ENCODE measurements at places on chromosomes 2 and 18. TPM values are rescaled to one million over a fixed set of nuclear protein-coding genes. Genes with fewer than 3 reads are reported as not detected.

DNA sequence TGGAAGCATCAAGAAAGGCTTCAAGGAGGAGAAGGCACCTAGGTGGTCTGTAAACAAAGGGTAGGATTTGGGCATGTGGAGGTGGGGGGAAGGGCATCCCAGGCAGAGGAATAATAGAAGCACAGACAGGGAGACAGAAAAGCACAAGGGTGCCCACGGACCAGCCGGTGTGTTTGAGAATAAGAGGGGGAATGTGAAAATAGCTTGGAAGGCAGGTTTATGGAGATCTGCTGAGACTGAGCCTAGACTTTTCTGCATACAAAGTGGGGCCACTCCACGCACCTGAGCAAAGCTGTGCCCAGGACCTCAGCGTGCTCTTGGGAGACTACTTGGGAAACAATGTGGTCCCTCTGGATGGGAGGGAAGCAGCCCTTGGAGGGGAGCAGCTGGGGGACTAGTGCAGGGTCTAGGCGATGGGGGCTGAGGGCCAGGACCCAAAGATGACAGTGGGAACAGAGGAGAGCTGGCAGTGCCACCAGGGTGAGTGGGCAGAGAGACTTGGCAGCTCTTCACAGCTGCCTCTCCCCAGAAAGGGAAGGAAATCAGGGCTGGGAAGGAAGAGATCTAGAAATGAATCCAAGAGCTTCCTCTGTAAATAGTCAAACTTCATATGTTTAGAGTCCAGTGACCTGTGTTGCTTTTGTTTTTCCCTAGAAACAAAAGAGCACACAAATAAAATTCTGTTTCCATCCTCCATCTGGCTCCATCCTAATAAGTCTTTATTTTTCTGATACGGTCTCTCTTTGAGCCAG, 110.7 kb upstream of the SMAD7 start:
- no peaks in the 10 kb centered on the region for H3K36me3 ChIP-seq
- DNase-seq, result no peak
- H3K27me3 ChIP-seq, result no peaks in the 10 kb centered on the region
- H3K4me3 ChIP-seq, result no peak overlapping the region

GRCh38 chr2:211845338-211846035, 693.1 kb downstream of the ERBB4 start:
- no peaks in the 10 kb centered on the region for H3K4me1 ChIP-seq
- H3K27ac ChIP-seq, result no peak overlapping the region
- H3K27me3 ChIP-seq, result no peaks in the 10 kb centered on the region

- DNase-seq, result no peak
- peaks cover 45% of the 10 kb centered on the region for H3K4me1 ChIP-seq
- no peaks in the 10 kb centered on the region for H3K36me3 ChIP-seq
- H3K27ac ChIP-seq, result no peak overlapping the region
- no peaks in the 10 kb centered on the region for H3K27me3 ChIP-seq
- no peak overlapping the region for H3K4me3 ChIP-seq
These were observed 347.3 kb downstream of the ARHGAP15 start for GRCh38 chr2:143476336-143477087.

- no peak for DNase-seq
- no peaks in the 10 kb centered on the region for H3K4me1 ChIP-seq
- no peak overlapping the region for H3K27ac ChIP-seq
- H3K4me3 ChIP-seq, result no peak overlapping the region
- H3K27me3 ChIP-seq, result no peaks in the 10 kb centered on the region
- H3K36me3 ChIP-seq, result no peaks in the 10 kb centered on the region
These were observed 361.4 kb downstream of the LNPK start for GRCh38 chr2:175640655-175641054.

DNA sequence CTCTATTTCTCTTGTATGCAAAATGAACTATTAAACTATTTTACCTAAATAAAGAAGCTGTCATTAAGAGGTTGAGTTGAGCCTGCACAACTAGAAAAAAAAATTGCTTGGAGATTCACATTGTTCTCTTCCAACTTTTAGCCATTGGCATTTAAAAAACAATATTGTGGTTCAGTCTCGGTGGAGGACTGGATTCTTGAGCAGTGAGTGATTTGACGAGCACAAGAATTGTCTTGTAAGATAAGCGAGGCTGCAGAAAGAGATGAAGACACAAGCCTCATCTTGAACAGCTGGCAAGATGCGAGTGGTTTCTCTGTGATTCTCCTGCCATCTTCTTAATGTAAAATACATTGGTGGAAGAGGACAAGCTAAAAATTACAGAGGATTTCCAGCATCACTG, 67.0 kb downstream of the GALR1 start:
- no peak overlapping the region for H3K4me3 ChIP-seq
- no peaks in the 10 kb centered on the region for H3K4me1 ChIP-seq
- no peaks in the 10 kb centered on the region for H3K36me3 ChIP-seq
- DNase-seq, result no peak
- no peaks in the 10 kb centered on the region for H3K27me3 ChIP-seq

MAP3K20 gene
- 79.6 TPM for total RNA-seq

DNA sequence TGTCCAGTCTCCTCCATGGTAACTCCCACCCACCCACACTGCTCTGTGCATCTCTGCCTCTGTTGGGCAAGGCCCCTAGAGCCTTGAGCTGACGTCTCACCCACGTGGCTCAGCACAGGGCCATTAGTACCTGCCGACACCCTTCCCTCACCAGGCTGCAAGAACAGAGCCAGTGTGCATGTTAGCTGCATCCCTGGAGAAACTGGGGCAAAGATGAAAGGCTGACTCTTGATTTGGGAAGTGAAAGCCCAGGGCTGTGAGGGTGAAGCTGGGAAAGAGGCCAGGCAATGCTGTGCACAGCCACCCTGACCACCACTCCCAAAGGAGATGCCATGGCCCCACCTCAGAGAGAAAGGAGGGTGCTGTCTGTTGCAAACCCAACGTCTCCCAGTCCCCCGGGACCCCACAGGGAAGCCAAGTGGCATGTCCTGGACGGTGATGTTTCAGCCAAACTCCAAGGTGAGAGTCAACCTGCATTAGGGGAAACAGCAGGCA, 20.0 kb upstream of the HPCAL1 start:
- no peak for DNase-seq
- H3K36me3 ChIP-seq, result no peaks in the 10 kb centered on the region
- H3K4me3 ChIP-seq, result no peak overlapping the region
- H3K4me1 ChIP-seq, result peaks cover 32% of the 10 kb centered on the region
- H3K27me3 ChIP-seq, result no peaks in the 10 kb centered on the region

- DNase-seq, result no peak
- no peak overlapping the region for H3K4me3 ChIP-seq
- no peak overlapping the region for H3K27ac ChIP-seq
- no peaks in the 10 kb centered on the region for H3K27me3 ChIP-seq
These were observed 279.2 kb downstream of the CYRIA start for GRCh38 chr2:16386431-16386830.

- no peak for DNase-seq
- H3K36me3 ChIP-seq, result no peaks in the 10 kb centered on the region
- no peaks in the 10 kb centered on the region for H3K27me3 ChIP-seq
These were observed 376.4 kb downstream of the INSIG2 start for GRCh38 chr2:118464546-118465265.

GRCh38 chr18:54284981-54285785, 15.9 kb downstream of the POLI start:
- H3K27me3 ChIP-seq, result no peaks in the 10 kb centered on the region
- H3K27ac ChIP-seq, result no peak overlapping the region
- H3K4me1 ChIP-seq, result no peaks in the 10 kb centered on the region
- DNase-seq, result no peak

DNA sequence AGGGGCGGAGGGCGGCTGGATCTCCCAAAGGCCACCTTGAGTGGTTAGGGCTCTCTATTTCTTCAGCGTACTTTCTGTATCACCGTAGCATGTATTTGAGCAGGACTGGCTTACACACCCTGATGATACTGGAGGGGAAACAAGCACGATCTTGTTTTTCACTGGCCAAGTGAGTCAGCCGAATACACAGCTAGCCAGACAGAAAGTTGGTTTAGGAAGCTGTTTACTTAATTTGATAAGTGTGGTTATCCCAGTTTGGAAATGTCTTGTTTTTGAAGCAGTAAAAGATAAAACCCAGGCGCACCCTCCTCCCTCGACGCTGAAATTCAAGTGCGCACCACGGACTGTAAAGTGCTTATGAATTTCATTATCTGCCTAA, 582 bp downstream of the RIOK3 start:
- peak overlapping the region; percentile 97 for H3K27ac ChIP-seq
- H3K36me3 ChIP-seq, result no peaks in the 10 kb centered on the region
- H3K27me3 ChIP-seq, result no peaks in the 10 kb centered on the region
- DNase-seq, result no peak
- peak overlapping the region; percentile 96 for H3K4me3 ChIP-seq

DNA sequence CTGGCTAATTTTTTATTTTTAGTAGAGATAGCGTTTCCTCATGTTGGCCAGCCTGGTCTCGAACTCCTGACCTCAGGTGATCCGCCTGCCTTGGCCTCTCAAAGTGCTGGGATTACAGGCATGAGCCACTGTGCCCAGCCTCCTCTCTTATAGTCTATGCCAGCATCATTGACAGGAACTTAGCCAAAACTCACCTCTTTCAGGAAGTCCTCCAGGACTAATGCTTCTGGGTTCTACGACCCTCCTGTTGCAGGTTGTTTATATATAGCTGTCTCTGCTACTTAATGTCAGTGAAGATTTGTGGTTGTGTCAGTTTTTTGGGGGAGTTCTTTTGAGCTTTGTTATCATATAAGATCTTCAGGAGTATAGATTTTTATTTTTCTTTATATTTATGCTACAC, 112.1 kb upstream of the CDC42EP3 start:
- H3K27me3 ChIP-seq, result no peaks in the 10 kb centered on the region
- H3K4me1 ChIP-seq, result peaks cover 23% of the 10 kb centered on the region
- H3K36me3 ChIP-seq, result no peaks in the 10 kb centered on the region

- DNase-seq, result no peak
- H3K4me1 ChIP-seq, result no peaks in the 10 kb centered on the region
- H3K36me3 ChIP-seq, result no peaks in the 10 kb centered on the region
- H3K4me3 ChIP-seq, result no peak overlapping the region
- H3K27me3 ChIP-seq, result no peaks in the 10 kb centered on the region
These were observed 541.6 kb downstream of the SLC4A3 start for GRCh38 chr2:220168891-220169546.

DNA sequence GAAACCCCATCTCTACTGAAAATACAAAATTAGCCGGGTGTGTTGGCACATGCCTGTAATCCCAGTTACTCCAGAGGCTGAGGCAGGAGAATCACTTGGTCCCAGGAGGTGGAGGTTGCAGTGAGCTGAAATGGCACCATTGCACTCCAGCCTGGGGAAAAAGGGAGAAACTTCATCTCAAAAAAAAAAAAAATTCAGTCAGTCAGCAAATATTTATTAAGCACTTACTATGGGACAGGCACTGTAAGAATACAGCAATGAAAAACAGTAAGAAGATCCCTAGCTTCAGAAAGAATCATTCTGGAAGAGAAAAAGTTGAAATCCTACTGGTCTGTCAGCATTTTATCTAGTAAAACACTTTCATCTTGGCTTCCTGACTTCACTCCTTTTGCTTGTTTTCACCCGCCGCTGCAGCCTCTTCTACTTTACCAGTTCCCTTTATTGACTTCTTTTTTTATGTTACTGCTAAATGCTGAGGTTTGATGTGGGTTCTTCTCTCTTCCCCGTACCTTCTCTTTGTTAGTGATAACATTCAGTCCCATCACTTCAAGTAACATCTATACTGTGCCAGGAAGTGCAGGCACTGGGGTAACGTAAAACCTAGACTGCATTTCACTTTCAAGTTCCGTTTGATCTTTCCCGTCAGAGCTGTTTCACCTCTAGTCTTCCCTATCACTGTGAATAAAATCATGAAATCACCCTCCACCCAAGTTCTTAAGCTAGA, 10.8 kb upstream of the TAF4B start:
- H3K4me1 ChIP-seq, result no peaks in the 10 kb centered on the region
- no peak overlapping the region for H3K4me3 ChIP-seq
- H3K27ac ChIP-seq, result no peak overlapping the region
- DNase-seq, result no peak

SP5 gene
- total RNA-seq, result not detected

DNA sequence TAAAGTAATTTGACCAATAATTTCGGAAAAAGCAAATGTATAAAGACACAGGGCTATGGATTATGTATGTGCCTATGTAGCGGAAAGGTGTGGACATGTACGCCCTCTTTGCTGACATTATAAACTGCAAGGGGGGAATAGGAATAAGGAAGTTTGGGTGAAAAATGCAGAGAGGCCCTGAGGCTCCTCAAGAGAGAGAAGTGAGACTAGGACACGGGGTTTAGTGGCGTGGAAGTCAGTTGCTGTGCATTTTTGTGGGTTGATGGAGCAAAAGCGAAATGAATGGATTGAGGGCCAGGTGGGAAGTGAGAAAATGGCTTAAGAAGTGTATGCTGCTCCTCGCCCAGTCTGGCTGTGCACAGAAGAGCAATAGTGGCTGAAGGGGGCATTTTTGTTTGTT, 96.2 kb upstream of the B3GNT7 start:
- H3K27me3 ChIP-seq, result no peaks in the 10 kb centered on the region
- H3K36me3 ChIP-seq, result peaks cover 9% of the 10 kb centered on the region
- H3K4me1 ChIP-seq, result peaks cover 17% of the 10 kb centered on the region
- H3K4me3 ChIP-seq, result no peak overlapping the region
- peak overlapping the region; percentile 9 for H3K27ac ChIP-seq

- H3K27me3 ChIP-seq, result no peaks in the 10 kb centered on the region
- H3K4me3 ChIP-seq, result peak overlapping the region; percentile 94
- H3K4me1 ChIP-seq, result peaks cover 32% of the 10 kb centered on the region
- no peaks in the 10 kb centered on the region for H3K36me3 ChIP-seq
- DNase-seq, result no peak
These were observed 899 bp upstream of the GFPT1 start for GRCh38 chr2:69387770-69388481.

B3GNT7 gene
- total RNA-seq, result 17.5 TPM

DLGAP1 gene
- 7.3 TPM for total RNA-seq

DNA sequence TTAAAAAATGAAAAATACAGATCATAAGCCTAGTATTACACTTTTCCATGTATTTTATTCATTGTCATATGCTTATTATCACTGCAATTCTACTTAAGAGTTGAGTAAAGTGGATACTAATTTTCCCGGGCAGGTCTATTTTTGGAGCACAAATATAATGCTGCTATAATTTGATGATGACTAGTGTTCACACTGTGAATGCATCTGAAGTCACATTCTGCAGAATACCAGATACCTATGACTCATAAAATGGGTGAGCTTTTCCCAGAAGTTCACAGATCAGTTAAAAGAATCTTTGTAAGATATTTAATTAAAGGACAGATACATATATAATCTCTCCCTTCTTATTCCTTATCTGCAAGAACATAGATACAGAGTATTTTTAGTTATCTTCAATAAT, 79.8 kb upstream of the MC4R start:
- no peak for DNase-seq
- no peak overlapping the region for H3K4me3 ChIP-seq
- H3K27ac ChIP-seq, result no peak overlapping the region

DYSF gene
- total RNA-seq, result 13.0 TPM

RBFA gene
- 37.5 TPM for total RNA-seq

- no peaks in the 10 kb centered on the region for H3K36me3 ChIP-seq
- no peak overlapping the region for H3K27ac ChIP-seq
- no peak overlapping the region for H3K4me3 ChIP-seq
These were observed 6.4 kb downstream of the TRIM54 start for GRCh38 chr2:27288610-27289009.

DNA sequence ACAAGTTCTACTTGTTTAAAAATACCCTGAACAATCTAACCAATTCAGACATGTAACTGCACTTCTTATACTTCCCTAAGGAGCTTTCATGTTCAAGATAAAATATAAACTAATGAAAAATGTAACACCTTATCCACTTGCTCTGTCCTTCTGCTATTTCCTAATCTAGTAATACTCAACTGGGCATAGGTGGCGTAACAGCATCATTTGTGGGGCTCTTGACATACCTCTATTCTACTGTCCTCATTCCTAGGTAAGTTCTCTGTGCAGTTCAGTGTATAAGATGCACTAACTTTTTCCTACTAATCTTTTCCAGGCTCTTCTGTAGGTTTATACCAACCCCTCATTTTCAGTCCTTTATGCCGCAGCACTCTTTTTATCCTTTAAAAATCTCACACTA, 36.7 kb downstream of the PRKD3 start:
- no peak overlapping the region for H3K27ac ChIP-seq
- H3K36me3 ChIP-seq, result no peaks in the 10 kb centered on the region
- H3K4me1 ChIP-seq, result peaks cover 8% of the 10 kb centered on the region
- no peak overlapping the region for H3K4me3 ChIP-seq
- no peak for DNase-seq

MOGAT1 gene
- total RNA-seq, result not detected

Measured in thoracic aorta (tissue), 2 donors.